ENCODE measurements at places on chromosomes 3 and 15.

- no peak for DNase-seq
Measured at GRCh38 chr3:11392860-11393114, 120.6 kb downstream of the ATG7 start.

DNA sequence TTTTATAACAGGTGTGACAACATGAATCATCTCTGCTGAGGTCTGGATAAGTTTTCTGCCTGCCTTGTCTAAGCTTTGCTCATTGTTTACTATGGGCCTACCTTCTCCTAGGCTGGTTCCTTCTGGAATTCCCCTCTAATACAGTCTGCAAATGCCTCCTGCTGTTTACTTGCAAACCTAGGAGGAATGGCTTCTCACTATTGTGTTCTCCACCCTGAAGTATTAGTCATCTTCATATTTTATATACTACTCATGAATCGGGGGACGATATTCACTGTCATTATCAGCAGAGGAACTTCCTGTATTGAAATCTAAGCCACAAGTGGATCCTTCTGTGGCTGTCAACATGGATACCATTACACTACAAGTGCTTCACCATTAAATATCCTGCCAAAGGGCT is 154.8 kb downstream of the PLCL2 start:
- no peak for DNase-seq

GRCh38 chr3:47533996-47534454 is 20.5 kb upstream of the ELP6 start:
- no peak for DNase-seq

DNA sequence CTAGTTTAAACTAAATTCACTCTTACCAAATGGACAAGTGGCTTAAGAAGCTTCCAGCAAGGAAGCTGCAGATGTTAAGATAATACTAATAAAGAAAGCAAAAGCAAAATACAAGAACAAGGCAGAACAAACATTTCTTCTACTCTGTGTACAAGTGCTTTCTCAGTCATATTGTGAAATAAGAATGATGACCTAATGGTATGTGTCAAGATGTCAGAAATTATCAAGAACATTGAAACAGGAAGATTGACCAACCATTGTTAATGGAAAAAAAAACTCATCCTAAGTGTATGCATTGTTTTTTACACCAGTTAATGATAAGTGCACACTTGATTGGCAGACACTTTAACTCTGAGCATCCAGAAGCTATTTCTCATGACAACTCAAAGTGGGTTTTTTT is 65.4 kb upstream of the P2RY1 start:
- DNase-seq = no peak

GRCh38 chr3:187567661-187568121 is 102.5 kb downstream of the SST start:
- DNase-seq = no peak

DNA sequence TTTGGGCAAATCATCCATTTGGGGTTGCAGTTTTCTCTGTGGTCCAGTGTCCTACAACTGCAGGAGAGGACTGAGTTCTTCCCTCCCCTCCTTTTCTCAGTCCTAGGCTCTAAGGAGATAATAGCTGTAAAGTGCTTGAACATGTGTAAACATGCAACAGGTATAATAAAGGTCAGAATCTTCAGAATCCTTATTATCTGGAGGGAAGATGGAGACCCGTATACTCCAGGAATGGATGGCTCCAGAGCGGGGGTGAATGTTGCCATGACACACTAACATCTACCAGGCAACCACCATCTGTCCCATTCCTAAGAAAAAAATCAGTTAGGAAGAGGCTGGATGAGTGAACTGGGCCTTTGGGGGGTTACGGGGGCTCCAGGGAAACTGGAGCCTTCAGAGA is 39.7 kb upstream of the GLCE start:
- DNase-seq = no peak

DNA sequence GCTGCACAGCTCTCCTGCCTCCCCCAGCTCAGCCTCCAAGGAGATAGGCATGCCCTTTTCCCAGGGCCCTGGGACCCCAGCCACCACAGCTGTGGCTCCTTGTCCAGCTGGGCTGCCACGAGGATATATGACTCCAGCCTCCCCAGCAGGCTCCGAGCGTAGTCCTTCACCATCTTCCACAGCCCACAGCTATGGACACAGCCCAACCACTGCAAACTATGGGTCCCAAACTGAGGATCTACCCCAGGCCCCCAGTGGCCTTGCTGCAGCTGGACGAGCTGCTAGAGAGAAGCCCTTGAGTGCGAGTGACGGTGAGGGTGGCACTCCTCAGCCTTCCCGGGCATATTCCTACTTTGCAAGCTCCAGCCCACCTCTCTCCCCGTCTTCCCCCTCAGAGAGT is 20.5 kb upstream of the APEH start:
- no peak for DNase-seq

DNA sequence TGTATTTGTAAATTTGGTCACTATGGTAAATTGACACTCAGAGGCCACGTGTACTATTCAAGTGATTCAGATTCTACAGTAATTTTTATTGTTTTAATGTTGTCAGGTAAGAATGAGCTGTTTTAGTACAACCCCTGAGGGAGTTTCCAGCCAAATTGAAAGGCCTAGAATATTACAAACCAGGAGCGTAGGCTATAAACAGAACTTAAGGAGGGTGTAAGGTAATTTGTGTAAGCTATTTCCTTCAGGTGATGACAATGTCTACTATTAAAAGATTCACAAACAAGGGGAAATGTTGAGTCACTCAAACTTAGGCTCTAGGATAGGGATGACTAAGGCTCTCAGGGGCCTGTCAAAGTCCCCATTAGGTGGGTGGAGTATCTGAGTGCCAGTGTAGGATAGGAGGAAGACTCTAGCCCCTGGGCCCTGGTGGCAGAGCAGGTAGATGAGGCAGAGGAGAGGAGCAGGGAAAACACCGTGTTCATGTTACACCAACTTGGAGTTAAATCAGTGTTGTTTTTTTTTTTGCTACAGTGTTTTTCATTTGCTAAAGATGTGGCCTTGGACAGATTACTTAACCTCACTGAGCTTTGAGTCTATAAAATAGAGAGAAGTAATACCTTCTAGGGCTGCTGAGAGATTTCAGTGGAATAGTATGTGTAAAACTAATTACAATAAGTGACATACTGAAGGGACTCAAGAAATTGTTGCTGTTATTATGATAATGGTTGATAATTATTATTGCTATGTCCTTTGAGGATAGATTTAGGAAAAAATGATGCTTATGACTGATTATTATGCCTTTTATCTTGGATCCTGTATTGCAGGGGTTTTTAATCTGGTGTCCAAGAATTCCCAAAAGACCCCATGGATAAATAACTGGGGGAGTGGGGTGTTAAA is 10.3 kb downstream of the TM4SF1 start:
- no peak for DNase-seq

GRCh38 chr15:94411285-94411684 is 179.9 kb downstream of the MCTP2 start:
- no peak for DNase-seq

DNA sequence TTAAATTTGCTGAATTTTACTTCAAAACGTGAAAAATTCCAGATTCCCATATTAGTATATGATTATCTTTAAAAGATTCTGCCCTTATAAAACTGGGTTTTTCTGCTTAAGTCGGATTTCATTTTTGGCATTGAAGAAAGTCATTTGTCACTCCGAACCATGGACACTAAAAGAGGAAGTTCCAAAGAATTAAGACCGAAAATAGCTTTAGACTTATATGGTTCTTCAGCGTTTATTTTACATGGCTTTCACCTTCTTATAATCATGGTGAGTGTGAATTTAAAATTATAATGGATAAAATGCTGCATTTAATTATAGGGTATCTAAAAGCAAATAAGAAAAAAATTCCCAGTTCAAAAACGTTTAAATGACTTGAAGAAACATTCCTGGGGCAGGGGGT is 1.0 kb downstream of the C3orf38 start:
- no peak for DNase-seq

DNA sequence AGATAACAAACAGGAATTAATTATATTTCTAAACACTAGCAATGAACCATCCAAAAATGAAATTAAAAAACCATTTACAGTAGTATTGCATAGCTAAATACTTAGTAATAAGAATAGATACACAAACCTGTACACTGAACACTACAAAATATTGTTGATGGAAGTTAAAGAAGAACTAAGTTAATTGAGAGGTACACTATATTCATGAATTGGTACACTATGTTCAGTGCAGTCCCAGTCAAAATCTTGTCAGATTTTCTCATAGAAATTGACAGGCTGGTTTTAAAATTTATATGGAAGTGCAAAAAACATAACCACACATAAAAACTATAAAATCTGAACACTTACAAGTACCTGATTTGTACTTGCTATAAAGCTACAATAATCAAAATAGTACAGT is 24.4 kb downstream of the PIK3CA start:
- DNase-seq = no peak

GRCh38 chr3:62277450-62277849 is 95.9 kb downstream of the FEZF2 start:
- DNase-seq = no peak

DNA sequence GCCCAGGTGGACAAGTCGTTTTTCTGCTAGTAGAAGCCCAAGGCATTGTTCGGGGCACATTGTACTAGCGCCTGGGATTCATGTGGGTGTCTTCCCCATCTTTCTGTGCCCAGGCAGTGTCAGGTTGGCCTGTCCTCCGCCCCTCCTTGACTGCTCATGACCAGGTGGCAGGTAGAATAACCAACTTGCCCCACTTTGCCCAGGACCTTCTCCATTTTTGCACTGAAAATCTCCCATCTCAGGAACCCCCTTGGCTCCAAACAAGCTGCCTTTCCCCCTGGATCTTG is 33.9 kb downstream of the PLA2G4D start:
- no peak for DNase-seq

DNA sequence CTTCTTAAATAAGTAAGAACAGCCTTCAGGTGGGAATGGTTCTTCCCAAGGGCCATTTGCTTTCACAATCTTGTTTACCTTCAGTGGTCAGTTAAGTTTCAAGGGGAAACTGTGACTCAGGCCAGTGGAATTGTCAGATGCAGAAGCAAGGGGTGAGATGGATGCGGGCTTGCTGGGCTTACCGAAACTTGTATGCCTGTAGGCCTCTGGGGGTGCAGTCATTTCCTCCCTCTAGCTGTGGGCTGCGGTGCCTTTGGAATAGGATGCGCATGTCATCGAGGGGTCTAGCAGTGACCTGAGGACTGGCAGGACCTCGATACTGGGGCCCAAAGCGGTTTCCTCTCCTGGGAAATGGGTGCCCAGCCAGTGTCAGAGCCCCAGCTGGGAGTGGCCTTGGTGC is 121.6 kb downstream of the EEFSEC start:
- DNase-seq = no peak

DNA sequence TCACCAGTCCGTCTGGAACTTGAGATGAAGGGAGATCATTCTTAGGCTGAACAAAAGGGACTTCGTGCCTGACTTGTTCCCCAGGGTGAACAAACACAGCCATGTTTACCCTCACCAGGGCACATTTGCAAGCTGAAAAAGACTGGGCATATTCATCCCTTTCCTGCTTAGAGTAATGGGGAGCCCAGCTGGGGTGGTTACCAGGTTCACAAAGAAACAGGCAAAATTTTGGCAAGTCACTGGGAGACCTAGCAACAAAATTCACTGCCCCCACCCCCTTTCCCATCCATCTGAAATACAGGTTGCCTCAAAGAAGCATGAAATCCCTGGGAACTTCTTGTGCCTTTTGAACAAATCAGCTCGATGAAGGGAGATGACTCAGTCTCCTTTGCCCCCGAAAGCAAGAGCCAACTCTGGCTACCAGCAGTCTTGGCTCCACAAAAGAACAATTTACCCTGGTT is 775.0 kb downstream of the SQOR start:
- no peak for DNase-seq

- DNase-seq = no peak
Measured at GRCh38 chr3:170864525-170865208, 5.3 kb downstream of the RPL22L1 start.

DNA sequence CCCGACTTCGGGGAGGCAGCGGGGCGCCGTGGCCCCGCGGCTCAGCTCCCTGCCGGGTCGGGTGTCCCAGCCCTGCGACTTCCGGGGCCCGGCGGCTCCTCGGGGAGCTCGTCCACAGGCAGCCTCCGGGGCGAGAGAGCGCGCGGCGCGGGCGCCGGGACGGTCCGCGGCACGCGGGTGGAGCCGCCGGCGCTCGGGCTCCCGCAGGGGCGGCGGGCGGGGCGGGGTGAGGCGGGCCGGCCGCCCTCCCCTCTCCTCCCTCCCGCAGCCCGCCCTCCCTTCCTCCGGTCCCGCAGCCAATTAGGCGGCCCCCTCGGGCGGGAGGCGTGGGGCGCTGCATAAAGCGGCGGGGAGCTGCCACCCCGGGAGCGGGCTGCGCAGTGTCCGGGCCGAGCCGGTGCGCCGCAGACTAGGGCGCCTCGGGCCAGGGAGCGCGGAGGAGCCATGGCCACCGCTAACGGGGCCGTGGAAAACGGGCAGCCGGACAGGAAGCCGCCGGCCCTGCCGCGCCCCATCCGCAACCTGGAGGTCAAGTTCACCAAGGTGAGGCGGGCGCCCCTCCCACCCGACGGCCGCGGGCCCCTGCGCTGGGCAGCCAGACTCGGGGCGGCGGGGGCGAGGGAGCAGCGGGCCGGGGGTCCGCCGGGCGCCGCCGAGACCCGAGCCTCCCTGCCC is at the start of gene ALDH1A3:
TSS of gene ALDH1A3 (plus strand) at position 368 of the 675 bp plus-strand sequence. CDS start at position 445, 77 bp downstream.
- DNase-seq = no peak

GRCh38 chr3:71101626-71102025 is 481.9 kb downstream of the FOXP1 start:
- DNase-seq = no peak

GRCh38 chr3:194481103-194481502 is 5.7 kb downstream of the ATP13A3 start:
- no peak for DNase-seq

GRCh38 chr15:82530606-82531379 is 9.5 kb downstream of the RPS17 start:
- DNase-seq = no peak

Measured in hippocampal formation (tissue), 2 donors.